ENCODE measurements at places on chromosomes 1 and 21.

- no peak for DNase-seq
Observed at GRCh38 chr1:119651133-119651532, 3.1 kb upstream of the ZNF697 start.

DNA sequence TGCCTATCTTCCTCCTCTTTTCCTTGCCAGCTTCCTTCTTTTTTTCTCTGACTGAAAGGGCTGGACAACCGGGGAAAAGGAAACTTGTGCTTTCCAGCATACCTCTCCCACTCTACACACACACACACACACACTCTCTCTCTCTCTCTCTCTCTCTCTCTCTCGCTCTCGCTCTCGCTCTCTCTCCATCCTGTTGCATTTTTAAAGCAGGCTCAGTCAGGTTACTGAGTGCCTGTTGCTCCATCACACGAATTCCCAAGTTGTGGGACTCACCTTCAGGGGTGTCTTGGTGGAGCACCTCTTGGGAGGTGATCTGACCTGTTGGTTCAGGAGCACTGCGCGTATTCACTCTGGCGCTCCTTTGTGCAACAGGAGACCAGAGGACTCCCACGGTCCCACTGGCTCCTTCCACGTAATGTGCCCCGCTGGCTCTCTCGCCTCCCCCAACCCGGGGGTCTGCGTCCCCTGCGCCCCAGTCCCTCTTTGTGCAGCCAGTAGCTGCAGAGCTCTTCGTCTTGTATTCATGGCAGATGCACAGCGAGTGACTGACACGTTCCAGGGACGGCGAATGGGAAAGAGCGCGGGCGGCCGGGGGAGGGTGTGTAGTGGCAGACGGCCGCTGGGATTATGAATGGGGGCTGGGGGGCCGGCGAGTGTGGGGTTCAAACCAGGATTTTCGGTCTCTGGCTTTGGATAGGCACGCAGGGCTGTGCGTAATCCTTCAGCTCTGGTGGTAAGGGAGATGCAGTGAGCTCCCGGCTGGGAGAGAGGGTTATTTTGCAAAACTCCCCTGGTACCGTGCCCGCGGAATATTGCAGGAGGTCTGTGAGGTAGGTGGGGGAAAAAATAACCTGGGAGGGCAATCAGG lies 660 bp upstream of the PDE4B start:
- DNase-seq, result no peak

- DNase-seq, result no peak
Observed at GRCh38 chr1:225981714-225982113, 17.4 kb downstream of the SDE2 start.

- DNase-seq, result no peak
Observed at GRCh38 chr1:229529639-229530038, 21.5 kb upstream of the NUP133 start.

GRCh38 chr1:7621334-7622219 lies 149.5 kb upstream of the VAMP3 start:
- no peak for DNase-seq

GRCh38 chr1:98478121-98478520 lies 183.4 kb upstream of the SNX7 start:
- no peak for DNase-seq

GRCh38 chr21:46188226-46189212 lies 4.3 kb upstream of the SPATC1L start:
- no peak for DNase-seq

- DNase-seq, result no peak
Observed at GRCh38 chr1:24209097-24209496, 22.0 kb upstream of the IFNLR1 start.

DNA sequence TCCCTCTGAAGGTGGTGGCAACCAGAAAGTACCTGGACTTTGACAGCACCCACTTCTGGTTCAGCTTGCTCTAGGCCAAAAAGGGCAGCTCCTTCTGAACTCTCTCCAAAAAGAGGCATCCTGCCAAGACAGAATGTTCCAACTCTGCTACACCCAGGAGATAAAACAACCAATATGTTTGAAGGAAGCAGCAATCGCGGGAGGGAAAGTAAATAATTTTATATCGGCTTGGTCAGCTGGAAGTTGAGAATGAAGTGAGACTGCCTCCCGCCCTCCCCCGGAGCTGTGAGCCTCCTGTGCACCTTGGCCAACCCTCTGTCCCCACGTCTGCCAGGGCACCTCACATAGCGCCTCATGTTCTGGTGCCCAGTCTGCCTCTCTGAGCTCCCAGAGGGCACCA lies 130.3 kb upstream of the ATP1A1 start:
- no peak for DNase-seq

- no peak for DNase-seq
Observed at GRCh38 chr1:1604374-1605033, 4.6 kb upstream of the FNDC10 start.

DNA sequence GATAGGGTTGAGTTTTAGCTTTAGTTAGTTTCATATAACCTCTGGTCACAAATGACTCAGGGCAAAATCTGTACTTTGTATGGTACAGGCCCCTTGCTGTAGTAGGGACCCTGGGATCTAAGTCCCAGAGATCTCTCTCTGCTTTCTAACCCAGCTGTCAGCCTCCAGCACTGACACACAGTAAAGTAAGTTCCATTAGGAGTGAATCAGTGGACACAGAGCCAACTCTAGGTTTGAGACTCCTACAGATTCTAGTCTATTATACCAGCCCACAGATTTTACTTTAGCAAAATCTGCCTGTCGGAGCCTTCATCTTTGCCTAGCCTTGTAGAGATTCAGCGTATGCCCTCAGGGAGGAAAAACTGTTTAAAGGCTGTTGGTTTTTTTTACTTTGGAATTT lies 52.5 kb downstream of the ANGPTL1 start:
- DNase-seq, result peak; percentile 7

GRCh38 chr21:43717166-43717853 lies 1.6 kb upstream of the PDXK start:
- no peak for DNase-seq

Measured in AG04450 (cell line).